Activated CD4-positive, alpha-beta memory T cell treated with anti-CD3 and anti-CD28 coated beads, Interleukin-2, amount 10 ng/mL, durations not matched to agents 7 days and 5 days (primary cell): ENCODE measurements at places on chromosomes 5 and 9.

GRCh38 chr5:143373076-143373475, 30.4 kb downstream of the NR3C1 start:
- no peak for DNase-seq

GRCh38 chr5:150458802-150459557, 9.4 kb upstream of the RPS14 start:
- peak; percentile 84 for DNase-seq

GRCh38 chr9:112495614-112496013, 9.0 kb downstream of the KIAA1958 start:
- no peak for DNase-seq

- DNase-seq: no peak
These were observed 28.0 kb upstream of the TOMM5 start for GRCh38 chr9:37620396-37620795.

GRCh38 chr5:23257656-23258055, 249.8 kb upstream of the PRDM9 start:
- no peak for DNase-seq

- no peak for DNase-seq
These were observed 74.6 kb downstream of the MARCHF11 start for GRCh38 chr5:16104961-16105360.

DNA sequence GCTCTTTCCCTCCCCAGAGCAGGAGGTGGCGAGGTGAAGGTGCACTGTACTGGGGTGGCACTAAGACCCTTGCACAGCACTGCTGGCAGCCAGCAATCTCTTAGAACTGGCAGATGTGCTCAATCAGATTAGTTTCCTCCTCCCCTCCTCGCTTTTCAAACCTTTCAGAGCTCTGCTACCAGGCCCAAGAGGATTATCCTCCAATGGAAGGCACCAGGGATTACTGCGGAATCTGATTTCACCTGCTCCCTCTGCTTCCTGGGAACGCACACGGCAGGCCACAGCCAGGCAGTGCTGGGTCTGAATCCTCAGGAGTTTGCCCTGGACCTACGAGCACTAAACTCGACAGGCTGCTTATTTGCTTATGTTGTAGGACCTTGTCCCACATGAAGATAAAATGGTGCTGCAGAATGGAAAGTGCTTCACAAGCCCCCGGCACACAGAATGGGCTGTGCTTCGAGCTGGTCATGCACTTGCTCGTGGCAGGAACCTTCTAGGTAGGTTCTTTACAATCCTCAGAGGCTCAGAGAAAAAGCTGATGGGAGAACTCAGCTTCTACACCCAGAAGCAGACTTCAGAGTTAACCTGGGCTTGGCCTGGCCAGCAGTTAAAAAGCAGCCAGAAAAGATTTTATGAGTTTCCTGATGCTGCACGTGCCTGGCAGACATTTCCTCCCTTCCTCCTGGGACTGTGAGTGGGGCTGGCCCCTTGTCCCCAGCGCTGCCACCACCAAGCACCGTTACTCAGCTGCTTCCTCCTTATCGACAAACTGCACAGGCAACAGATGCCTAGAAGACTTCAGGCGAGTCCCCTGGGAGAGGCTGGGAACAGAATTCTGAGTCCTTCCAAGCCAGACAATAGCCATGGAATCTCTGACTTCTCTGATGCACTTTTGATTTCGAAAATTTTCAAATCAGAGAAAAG, 33.1 kb downstream of the FABP6 start:
- DNase-seq: no peak

- DNase-seq: no peak
These were observed 18.0 kb downstream of the CCT5 start for GRCh38 chr5:10268100-10268499.

- no peak for DNase-seq
These were observed 21.3 kb downstream of the CYSTM1 start for GRCh38 chr5:140196115-140196814.

DNA sequence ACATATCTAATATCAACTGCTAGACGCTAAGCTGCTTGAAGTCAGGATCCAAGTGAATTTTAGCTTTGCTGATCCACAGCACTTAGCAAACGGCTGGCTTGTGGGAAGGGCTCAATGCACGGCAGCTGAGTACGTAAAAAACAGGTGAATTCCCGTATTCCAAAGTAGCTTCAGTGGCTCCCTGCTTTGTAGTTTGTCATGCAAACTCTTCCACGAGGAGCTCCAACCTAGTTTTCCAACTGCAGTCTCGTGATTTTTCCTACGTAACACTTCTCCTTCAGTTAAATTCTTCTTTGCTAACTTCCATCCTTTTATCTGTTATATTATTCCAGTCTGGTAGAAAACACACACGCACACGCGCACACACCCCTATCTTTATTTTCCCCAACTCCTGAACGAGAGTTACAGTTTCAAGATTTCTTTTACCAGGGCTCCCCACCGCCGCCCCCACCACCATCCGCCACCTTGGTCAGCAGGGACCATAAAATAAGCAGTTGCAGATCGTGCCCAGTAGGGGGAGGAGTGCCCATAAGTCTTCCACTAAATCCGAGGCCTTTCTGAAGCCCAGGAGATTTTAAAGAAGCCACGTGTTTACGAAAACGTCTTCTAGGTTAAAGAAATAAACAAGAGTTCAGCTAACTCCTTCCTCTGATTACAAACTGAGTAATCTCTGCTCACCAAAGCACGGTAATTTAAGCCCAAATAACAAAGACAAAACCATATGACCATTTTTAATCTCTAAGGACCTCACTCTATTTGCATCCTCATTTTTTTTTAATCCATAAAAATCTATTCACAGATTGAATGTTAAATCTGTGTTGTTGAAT, 34.8 kb upstream of the TRIO start:
- DNase-seq: peak; percentile 30

DNA sequence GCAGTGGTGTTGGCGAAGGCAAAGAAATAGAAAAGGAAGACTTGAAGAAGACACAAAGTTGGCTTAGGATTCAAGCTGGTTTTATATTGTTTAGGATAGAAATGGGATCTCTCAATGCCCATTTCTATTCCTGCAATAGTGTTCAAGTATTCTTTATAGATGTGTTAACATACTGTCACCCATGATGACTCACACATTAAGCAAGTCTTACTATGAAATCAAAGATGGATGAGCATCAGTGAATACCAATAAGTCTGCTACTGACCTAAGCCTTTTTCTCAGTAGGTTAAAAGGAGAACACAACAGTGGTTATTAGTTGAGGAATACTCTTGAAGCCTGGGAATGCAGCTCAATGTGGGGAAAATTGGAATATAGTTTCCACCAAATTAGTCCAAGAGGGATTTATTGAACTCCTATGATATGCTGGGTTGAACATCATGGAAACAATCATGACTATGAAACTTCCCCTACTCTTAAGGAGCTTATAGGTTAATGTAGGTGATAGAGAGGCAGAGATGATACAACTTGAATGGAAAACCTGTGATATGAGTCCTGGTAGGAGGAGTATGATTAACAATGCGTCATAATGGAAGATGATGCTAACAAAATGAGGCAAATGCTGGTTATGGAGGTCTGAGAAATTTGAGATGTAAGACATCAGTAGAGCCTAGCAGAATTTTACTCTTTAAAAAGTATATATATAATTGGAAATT, 417.1 kb upstream of the DAP start:
- no peak for DNase-seq

GRCh38 chr5:150519560-150519945, 11.6 kb downstream of the NDST1 start:
- DNase-seq: no peak

DNA sequence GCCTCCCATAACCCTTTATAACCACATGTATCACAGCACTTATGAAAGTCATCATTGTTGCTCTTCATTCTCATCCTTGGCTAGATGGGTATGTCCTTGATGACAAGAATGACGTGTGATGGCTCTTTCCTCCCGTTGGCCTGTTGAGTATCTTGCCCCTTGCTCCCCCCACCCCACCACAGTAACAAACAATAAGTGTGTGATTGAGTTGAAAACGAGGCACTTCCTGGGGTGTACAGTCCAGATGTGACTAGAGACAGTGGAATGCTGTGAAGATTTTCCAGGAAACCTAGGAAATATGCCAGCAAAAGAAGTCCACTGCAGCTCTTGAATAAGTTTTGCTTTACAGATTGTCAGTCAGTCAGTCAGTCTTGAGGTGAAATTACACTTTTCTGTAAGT, 262.5 kb downstream of the ELAVL2 start:
- DNase-seq: no peak

GRCh38 chr5:83406906-83407305, 64.6 kb upstream of the VCAN start:
- DNase-seq: no peak

DNA sequence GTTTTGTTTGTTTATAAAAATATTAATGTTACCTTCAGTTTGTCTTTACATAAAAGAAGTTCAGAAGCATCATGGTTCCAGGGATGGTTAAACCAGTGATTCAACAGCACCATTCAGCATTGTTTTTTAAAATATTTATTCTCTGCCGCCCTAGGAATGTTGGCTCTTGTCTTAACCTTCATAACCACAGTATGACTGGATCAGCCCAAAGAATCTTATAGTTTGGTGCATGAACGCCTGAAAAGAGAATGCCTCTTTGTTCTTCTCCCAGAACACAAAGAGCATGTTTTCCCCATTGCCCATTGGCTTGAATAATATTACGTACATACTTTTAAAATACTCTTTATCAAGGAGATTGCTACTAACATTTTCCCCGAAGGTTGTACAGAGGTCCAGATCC, 413.4 kb downstream of the ANXA1 start:
- no peak for DNase-seq

DNA sequence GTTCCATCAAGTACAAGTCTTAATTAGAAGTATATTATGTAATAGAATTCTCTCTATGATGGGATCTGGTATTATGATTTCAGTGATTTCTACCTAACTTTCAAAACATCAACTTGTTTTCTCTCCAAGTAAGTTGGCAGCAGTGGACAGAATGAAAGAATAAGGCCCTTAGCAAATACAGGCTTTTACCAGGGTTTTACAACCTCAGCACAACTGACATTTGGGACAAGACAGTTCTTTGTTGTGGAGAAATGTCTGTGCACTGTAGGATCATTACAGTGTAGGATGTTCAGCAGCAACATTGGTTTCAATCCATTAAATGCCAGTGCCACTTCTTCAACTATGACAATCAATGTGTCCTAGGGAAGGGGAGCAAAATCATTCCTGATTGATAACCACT, 48.8 kb downstream of the MLANA start:
- no peak for DNase-seq

- no peak for DNase-seq
These were observed 315.3 kb upstream of the SLC30A5 start for GRCh38 chr5:68778484-68778883.

- no peak for DNase-seq
These were observed 31.8 kb downstream of the ZFAND5 start for GRCh38 chr9:72333197-72333596.

DNA sequence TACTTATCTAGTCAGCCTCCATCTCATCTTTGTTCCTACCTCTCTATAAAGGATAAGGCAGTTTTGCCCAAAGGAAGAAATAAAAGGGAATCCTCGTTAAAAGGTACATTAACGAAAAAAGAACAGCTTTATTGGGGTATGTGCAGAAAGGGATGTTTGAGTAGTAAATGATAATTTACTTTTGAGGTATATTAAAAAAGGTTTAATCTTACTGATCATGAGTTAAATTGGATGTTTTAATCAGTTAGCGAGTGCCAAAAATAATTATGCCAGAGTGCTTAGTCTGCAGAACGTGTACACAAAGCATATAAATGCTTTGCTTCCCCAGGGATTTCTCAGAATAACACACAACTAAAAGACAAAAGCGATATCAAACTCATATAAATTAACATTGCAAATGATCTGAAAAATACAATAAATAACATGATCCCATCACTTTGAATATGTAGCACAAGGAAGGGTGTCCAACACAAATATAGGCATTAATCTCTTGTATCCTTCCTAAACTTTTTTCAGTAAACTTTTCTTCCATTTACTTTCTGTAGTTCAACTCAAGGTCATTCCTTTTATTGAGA, 865.0 kb downstream of the NR2F1-AS1 start:
- no peak for DNase-seq

DNA sequence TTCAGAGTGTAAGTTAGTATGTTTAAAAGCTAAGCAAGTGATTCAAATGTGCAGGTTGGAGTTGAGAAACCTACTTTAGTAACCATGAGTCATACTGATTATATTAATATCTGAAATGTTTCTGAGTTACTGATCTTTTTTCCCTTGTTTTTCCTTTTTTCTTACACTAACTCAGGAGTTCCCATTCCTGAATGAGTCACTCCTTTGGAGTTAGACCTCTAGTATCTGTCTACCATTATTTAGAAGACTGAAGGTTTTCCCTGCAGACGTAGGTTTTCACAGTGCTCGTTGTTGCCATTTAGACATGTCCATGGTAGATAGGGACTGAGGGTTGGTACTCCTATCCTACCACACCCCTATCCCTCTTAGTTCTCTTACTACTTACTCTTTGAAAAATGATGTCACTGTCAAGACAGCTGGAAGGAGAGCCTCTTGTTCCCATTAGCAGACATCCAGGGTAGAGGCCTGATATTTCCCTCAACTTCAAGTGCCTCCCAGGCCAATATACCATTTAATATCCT, 20.2 kb downstream of the OCLN start:
- DNase-seq: no peak

DNA sequence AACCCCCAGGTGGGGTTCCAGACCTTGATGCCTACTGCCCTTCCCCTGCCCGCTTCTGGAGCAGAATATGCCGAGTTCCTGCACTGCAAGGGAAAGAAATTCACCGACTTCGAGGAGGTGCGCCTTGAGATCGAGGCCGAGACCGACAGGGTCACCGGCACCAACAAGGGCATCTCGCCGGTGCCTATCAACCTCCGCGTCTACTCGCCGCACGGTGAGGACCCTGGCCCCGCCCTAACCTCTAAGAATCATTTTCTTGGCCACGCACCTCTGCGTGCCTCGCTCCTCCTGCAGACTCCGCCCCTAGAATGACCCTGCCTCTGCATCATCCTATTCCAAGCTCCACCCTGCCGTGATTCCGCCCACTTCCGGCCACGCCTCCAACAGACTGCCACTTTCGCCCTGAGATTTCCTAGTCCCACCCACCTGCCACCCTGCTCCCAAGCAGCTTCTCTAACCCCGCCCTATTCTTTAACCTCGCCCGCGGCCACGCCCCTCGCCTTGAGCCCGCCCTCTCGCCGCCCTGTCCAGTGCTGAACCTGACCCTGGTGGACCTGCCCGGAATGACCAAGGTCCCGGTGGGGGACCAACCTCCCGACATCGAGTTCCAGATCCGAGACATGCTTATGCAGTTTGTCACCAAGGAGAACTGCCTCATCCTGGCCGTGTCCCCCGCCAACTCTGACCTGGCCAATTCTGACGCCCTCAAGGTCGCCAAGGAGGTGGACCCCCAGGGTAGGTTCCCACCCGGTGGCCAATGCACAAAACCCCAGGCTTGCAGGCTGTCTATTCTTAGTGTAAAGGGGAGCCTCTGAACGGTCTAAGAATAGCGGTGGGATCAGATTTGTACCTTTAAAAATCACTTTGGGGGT, 15.6 kb downstream of the DNM1 start:
- DNase-seq: peak; percentile 97

- DNase-seq: no peak
These were observed 729 bp upstream of the TNPO1 start for GRCh38 chr5:72815580-72816283.

GRCh38 chr9:83431101-83432060, 106.8 kb downstream of the FRMD3 start:
- DNase-seq: no peak

- no peak for DNase-seq
These were observed 30.0 kb downstream of the GFPT2 start for GRCh38 chr5:180323160-180323559.

- no peak for DNase-seq
These were observed 1.7 kb downstream of the DUSP1 start for GRCh38 chr5:172769342-172769615.
